ENCODE measurements at places on chromosomes 1 and 21.

DNA sequence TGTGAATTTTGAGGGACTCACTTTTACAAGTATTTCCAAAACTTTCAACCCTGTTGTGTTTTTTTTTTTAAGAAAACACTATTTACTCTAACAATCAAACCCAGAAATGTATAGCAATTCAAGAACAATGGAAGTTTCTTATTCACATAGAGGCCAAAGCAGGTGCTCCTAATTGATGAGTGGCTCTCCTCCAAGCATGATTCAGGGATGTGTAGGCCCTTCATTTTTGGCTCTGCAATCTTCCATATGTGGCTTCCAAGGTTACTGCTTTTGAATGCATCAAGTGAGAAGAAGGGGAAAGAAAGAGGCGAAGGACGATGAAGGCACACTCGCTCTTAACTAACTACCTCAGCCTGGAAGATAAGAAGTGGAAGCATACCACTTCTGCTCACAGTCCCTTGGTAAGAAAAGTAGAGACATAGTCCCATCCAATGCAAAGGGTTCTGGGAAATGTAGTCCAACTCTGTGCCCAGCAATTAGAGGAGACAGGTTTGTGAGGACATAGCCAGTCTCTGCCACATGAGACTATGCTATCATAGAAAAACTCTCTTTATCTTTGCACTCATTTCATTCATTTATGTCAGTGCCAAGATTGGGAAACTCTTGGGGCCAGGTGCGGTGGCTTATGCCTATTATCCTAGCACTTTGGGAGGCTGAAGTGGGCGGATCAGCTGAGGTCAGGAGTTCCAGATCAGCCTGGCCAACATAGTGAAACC is 46.0 kb downstream of the OPTC start:
- DNase-seq = no peak

DNA sequence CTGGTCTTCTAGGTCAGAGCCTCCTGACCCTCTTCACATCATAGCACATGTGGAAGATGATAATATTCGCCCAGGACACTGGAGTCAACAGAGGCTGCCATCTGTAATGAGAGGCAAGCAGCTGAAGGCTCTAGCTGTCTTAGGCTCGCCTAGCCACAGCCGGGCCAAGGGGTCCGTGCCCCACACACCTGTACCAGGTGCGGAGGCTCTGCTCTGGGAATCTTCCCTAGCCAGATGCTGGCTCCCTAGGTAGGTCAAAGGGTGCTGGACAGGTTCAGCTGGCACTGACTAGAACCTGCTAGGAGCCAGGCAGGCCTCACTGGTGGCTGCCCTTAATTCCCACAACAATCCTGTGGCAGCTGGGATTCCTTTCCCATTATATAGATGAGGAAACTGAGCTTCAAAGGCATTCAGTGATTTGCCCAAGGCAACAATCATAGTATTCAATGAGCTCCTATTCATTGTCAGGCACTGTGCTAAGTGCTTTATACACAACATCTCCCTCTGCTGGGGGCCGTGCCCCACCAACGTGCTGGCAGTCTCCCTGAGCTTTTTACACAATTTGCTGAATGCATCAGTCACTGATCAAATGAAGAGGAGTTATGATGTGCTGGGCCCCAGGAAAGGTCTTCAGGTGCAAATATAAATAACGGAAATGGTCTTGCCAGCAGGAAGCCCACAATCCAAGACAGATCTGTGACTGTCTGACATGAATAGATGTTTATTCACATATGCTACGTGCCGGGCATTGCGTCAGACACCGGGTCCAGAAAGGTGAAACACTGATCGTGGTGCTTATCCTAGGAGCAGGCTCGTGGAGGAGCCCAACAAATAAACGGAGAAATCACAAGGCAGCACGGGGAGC is 58.0 kb downstream of the DDX20 start:
- DNase-seq = no peak

DNA sequence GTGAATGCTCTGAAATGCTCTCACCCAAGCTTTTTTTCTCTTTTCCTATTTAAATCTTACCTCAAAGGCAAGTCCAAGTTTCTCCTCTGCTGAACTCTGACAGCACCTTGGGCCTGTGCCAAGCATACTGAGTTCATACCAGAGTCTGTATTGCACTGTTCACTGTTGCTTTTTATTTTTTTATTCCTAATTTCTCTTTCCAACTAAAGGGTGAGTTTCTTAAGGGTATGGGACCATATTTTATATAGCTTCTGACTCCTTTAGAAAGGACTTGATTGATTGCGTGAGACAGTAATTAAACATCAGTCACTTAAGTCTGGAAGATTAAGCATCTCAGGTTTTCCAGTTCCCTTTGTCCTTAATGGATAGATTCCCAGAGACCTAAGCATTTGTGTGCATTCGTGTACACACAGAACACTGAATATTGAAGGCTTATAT is 69.9 kb downstream of the CACHD1 start:
- no peak for DNase-seq

- DNase-seq = no peak
Observed at GRCh38 chr1:240611619-240612480, at the start of gene GREM2. TSS of gene GREM2 (minus strand) at chr1:240612155. CDS start at chr1:240493475, 118,680 bp downstream.

GRCh38 chr1:58687516-58687915 is 12.3 kb downstream of the MYSM1 start:
- DNase-seq = no peak

DNA sequence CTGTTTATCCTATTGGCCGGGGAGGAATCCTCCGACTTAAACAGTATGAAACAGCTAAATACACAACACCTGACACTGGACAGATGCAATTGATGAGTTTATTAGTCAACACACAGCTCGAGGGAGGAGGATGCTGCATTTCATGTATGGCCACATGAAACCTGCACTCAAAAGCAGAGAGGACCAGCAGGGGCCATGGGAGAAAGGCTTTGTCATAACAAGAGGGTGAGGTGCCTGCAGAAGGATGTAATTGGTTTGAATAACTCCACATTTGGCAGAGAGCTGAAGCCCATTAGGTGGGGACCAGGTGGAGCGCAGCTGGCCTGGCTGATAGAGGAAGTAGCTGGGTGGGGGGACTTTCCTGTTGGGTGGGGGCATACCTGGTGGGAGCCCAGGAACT is 599.1 kb downstream of the PTPRU start:
- DNase-seq = no peak

DNA sequence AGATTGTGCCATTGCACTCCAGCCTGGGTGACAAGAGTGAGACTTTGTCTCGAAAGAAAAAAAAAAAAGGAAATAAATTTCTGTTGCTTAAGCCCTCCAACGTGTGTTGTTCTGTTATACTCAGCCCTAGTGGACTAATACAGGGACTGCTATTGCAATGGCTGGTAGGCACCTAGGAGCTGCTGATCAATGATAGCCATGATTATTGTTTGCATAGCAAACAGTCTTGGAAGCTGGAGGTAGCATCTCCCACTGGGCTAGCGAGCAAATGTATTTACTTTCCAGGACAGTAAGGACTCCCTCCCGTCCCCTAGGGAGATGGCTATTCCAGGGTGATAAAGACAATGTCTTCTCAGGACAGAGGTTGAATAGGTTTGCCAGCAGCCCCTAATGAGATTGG is 13.5 kb upstream of the TNFRSF8 start:
- DNase-seq = no peak

GRCh38 chr1:235563513-235564061 is 59.3 kb upstream of the B3GALNT2 start:
- DNase-seq = no peak

DNA sequence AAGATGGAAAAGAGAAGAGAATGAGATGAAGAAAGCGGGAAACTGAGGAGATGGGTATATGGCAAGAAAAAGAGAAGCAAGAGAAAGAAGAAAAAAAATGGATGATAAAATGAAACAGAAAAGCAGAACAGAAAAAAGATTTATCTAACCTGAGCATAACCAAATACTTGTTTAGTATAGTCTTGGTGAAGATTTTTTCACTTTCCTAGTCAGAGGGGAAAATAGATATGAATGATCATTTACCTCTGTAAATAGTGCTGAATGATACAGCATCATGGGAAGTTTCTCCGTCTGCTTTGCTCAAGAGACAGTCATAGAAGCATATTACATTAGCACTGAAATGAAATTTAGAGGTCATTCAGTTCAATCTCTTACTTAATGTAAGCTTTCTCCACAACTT is 36.1 kb upstream of the PLPPR4 start:
- DNase-seq = no peak

- DNase-seq = no peak
Observed at GRCh38 chr1:209609041-209609790, 25.7 kb downstream of the CAMK1G start.

GRCh38 chr1:159228554-159228953 is 23.9 kb downstream of the ACKR1 start:
- no peak for DNase-seq

GRCh38 chr1:110682898-110683297 is 8.2 kb upstream of the KCNA3 start:
- DNase-seq = no peak
